H54 (cell line): ENCODE measurements at places on chromosomes 2 and 18.

GRCh38 chr2:71907503-71907902 lies 240.2 kb downstream of the CYP26B1 start:
- no peak for DNase-seq

DNA sequence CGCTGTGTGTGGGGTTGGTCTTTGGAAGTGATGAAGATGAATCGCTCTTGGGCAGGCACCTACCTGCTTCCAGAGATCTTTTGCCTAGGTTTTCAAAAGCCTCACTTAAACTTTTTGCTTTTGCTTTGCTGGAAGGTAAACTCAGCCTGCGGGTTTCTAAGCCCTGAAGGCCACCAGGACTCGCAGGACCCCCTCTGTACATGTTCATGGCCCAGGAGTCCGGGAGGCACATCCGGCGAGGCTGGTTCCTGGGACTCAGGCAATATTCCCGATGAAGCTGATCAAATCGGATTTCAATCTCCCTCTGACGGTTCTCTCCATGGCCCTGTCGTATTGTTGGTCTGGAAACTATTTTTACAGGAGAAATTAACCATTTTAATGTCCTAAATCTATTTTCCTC lies 13.2 kb downstream of the HJURP start:
- DNase-seq, result no peak

DNA sequence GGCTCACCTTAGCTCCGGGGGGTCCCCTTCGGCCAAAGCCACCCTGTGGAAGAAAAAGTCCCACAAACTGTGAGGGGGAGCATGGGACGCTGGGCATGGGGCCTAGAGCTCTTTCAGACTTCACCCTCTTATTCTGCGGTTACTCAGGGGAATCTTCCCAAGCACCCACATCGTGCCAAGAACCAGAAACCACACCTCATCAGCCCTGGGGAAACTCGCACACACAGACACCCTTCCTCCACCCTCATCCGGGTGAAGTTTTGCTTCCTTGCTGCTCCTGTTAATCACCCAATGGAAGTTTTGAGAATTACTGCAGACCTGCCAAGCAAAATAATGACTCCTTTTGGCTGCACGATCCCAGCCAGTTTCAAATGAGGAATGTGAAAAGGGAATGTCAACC lies 59.1 kb downstream of the COL6A3 start:
- DNase-seq, result peak; percentile 50

DNA sequence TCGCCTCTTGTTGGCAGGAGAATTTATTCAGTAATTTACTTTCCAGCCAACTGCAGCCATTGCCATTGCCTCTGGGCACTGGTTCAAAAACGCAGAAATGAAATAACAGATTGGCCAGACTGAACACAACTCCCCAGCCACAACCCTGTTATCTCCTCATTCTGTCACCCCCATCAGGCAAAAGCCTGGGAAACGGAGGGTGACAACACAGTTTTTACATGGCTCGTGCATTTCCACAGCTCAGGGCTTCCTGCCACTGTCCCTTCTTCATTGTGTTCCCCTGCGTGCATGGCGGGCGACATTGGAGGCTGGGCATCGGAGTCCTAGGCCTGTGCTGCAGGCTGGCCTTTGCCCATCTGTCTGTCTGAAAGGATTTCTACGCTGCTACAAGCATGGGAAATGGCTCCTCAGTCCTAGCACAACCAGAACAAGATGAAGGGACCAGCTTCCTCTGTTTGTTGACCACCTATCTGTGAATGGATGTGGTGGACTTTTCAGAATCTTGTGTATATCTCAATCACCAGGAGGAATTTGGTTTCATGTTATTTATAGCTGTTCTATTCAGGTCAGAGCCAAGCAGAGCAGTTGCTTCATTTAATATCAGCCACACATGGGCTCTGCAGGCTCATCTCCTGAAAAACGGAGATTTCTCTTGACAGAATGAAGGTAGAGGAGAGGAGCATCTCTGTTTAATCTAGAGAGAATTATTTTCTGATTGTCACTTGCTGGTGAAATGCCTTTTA lies 107.0 kb downstream of the MGAT5 start:
- no peak for DNase-seq

DNA sequence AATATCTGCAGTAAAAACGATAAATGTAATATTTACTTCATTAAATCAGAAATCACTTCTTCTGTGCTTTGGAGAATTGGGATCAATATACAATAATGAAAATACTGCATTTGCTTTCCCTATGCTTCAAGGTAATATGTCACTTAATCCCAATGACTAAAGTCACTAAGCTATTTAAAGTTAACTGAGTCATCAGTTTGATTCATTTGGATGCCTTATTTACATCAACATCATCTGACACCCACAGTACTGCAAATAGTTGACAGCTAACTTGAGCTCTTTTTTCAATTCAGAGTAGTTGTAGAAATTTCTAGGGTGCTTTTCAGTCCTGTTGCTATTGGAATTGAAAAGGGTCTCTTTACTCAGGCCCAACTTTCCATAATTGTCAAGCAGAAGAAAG lies 776.9 kb upstream of the FSHR start:
- DNase-seq, result no peak

GRCh38 chr2:240499309-240500301 lies 58.2 kb downstream of the ANKMY1 start:
- DNase-seq, result no peak

- DNase-seq, result no peak
Observed at GRCh38 chr18:69490813-69491212, 90.1 kb downstream of the DOK6 start.

GRCh38 chr18:39564716-39565115 lies 1999.1 kb upstream of the CELF4 start:
- no peak for DNase-seq

DNA sequence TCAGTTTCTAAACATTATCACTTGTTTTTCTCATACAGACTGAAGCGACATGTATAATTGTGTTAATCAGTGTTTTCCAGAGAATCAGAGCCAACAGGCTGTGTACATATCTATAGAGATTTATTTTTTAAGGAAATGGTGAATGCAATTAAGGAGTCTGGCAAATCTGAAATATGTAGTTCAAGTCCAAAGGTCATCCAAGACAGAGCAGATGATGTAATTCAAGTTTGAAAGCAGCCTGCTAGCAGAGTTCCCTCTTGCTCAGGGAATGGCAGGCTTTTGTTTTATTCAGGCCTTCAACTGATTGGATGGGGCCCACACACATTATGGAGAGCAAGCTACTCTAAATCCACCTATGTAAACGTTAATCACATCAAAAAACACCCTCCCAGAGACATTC lies 282.6 kb downstream of the CBLN2 start:
- DNase-seq, result no peak

DNA sequence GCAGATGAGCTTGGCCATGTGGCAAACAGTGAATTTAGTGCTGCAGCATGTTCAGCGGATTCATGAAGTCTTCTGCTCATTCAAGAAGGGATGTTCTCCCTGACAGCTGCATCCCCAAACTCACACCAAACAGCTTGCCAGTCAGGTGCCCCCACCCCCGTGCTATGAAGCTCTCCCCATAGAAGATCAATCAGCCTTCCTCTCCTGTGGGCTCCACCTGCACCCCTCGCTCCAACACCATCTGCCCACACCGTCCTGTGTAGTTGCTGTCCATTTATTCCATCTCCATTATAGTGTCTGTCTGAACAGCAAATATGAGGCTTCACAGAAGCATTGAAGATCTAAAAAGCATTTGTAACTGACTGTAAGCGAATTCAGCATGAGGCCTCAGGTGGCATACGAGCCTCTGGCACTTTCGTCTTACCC lies 218.9 kb downstream of the BCL2 start:
- DNase-seq, result no peak

GRCh38 chr2:54638774-54639187 lies 84.7 kb upstream of the EML6 start:
- no peak for DNase-seq

- DNase-seq, result no peak
Observed at GRCh38 chr2:177346192-177346591, 46.4 kb upstream of the AGPS start.
